ENCODE measurements at places on chromosomes 13 and 19.

DNA sequence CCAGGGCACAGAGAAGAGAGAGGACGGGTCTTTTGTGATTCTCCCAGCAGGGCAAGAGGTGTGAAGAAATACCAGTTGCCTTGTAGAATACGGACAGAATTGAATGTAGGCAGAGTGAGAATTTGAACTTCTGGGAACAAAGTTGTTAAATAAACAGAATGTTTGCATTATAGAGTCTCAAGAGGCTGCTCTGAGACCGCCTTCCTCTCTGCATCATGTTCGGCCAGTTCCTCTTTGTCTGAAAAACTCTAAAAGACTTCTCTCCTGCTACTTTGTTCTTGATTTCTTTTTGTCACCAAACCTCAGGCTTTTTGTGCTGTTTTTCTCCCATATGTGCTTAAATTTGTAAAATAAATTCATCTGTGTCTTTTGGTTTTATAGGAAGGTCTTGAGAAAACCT, 256.4 kb downstream of the DLEU7 start:
- no peak for DNase-seq

- DNase-seq: no peak
Observed at GRCh38 chr13:49772828-49773227, 19.7 kb downstream of the KPNA3 start.

GRCh38 chr19:52722062-52723003, 12.5 kb downstream of the ZNF611 start:
- DNase-seq: no peak

DNA sequence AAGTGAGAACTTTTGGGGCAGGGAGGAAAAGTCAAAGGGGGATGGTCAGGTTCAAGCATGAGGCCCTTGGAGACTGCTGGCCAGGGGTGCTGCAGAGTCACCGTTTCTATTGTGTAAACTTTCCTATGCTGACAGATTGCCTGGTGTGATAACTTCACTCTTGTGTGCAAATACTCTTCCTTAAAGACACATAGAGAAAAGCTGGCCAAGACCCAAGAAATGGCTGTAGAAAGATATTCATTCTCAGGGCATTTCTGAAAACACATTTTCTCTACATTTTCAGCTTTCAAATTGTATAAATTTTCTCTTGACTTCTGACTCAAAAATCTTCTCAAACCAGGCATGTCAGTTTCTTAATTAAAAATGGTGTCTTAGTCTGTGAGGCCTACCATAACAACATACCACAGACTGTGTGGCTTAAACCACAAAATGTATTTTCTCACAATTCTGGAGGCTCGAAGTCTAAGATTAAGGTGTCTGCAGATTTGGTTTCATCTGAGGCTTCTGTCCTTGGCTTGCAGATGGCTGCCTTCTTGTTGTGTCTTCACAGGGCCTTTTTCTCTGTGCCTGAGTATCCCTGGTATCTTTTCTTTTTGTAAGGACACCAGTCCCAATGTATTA, 304.5 kb downstream of the KCNRG start:
- DNase-seq: peak; percentile 46

DNA sequence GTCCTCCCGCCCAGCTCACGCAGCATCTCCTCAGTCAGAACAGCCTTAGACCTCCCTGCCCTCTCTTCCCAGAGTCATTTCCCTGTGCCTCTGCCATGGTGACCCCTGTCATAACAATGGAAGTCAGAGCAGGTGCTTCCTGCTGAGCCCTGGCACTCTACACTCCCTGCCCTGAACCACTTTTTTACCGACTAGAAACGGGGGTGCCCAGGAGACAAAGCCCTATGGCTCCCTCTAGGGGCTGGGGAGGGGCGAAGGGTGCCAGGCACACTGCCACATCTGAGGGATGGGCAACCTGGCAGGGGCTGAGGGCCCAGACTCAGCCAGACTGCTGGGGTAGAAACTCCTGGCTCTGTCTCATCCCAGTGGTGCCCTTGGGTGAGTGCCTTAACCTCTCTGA, 16.4 kb downstream of the ZNF574 start:
- DNase-seq: peak; percentile 51

- no peak for DNase-seq
Observed at GRCh38 chr13:65631078-65631477, 1599.1 kb downstream of the PCDH9 start.

DNA sequence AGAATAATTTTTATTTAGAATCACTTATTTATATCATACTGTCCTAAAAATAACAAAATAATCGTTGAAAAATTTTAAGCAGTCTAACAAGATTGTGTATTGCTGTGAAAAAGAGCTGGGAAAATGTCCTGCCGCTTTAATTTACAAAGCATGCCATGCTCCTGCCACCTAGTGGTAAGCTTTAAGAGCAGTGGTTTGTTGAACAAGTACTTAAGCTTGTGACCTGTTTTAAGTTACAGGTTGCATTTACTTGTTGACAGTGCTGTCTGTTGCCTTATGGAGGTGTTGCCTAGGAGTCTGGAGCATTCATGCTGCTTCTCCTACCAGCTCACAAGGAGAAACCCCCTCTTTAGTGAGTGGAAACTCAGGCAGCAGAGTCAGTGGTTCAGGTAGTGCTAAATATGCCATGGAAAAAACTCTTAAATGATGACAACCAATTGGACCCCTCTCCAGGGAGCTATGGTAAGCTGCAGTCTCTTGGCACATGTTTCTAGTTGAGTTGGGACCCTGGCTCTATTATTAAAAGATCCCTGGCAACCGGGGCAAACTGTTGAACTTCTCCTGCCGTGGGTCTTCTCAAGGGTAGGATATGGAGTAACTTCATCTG, 68.4 kb downstream of the SPATA13 start:
- DNase-seq: peak; percentile 69

- no peak for DNase-seq
Observed at GRCh38 chr13:82294226-82294625, 1588.0 kb downstream of the SLITRK1 start.

DNA sequence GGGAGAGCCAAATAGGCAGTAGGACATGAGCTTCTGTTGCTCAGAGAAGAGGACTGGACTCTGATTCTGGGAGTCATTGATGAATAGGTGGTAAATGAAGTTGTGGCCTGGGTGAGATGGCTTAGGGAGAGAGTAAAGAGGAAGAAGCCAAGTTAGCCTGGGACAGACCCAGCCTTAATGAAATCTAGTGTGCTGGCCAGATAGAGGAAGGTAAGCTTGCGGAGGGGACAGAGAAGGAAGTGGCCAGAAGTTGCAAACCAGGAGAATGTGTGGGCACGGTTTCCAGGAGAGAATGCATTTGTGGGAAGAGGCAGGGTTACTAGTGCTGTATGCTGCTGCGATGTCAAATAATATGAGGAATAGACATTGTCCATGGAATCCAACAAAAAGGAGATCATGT, 83.3 kb upstream of the OLFM4 start:
- DNase-seq: no peak

- no peak for DNase-seq
Observed at GRCh38 chr19:4291184-4291732, 10.9 kb downstream of the TMIGD2 start.

- no peak for DNase-seq
Observed at GRCh38 chr13:22227895-22228294, 557.0 kb downstream of the FGF9 start.

DNA sequence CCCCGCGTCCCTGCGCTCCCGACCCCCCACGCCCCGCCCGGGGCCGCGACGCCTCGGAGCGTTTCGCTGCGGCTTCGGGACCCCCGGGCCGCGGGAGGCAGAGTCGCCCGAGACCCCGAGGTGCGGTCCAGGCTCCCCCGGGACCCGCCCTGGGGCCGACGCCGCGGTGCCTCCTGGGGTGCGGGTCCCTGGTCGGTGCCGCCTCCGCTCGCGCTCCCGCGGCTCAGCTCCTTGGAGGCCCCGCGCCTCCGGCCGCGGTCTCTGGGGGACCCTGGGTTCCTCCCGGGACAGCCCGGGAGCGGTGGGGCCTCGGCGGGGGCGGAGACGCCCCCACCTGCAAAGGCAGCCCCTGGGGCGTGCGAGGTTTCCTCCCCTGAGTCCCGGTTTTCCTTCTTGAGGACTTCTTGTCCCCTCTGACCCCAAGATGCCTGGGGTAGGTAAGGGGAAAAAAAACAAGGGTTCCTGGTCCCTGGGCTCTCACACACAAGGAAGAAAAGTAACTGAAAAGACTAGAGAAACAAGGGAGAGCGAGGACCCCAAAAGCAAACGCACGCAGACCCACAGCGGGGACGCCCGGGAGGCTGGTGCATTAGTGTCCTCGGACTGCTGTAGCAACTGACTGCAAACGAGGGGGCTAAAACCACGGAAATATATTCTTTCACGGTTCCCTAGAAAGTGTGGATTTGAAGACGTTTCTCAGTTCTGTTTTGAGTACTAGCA, 740 bp downstream of the ZNF555 start:
- no peak for DNase-seq

DNA sequence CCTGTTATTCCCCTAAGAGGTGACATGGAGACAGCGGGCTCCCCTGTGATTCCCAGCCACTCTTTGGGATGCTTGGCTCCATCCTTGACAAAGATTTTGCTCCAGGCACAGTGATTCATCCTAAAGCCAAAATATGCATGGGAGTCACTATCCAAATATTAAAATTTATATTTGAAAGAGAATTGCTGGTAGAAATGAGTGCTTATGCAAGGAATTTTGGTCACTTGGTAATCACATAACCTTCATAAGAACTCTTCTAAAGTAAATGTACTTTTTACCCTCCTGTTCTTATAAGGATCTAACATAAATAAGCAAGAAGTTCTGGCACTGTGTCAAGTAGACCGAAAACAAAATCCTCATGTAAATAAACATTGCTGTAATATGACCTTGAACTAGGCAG, 385.8 kb downstream of the ITGBL1 start:
- no peak for DNase-seq

DNA sequence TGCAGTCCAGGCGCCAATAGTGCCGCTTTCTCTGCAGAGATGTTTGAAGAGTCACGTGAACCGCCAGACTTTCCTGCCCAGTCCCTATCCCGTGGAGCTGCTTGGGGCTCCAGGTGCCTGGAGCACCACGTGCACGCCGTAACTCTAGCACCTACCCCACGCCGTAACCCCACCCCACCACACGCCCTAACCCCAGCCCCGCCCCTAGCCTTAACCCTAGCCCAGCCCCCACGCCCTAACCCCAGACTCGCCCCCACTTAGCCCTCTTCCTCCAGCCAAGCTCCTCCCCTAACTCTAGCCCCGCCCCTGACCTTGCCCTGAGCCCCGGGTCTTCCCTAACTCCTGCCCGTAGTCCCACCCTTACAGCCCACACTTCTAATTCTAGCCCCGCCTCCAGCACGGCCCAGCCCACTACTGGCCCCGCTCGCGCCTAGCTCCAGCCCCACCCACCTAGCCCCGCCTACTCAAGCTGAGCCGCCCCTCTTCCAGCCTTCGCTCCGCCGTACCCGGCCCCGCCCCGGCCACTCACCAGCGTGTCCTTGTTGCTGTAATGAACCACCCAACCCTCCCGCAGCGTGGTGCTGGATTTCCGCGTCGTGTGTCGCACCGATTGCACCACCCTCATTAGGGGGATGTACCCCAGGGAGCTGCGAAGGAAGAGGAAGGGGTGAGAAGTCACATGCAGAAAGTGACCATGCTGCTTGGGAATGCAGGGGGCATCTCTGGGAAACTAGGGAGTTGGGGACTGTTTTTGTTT, 19.5 kb downstream of the PRKD2 start:
- DNase-seq: no peak
